ENCODE measurements at places on chromosomes 2 and 18.

DNA sequence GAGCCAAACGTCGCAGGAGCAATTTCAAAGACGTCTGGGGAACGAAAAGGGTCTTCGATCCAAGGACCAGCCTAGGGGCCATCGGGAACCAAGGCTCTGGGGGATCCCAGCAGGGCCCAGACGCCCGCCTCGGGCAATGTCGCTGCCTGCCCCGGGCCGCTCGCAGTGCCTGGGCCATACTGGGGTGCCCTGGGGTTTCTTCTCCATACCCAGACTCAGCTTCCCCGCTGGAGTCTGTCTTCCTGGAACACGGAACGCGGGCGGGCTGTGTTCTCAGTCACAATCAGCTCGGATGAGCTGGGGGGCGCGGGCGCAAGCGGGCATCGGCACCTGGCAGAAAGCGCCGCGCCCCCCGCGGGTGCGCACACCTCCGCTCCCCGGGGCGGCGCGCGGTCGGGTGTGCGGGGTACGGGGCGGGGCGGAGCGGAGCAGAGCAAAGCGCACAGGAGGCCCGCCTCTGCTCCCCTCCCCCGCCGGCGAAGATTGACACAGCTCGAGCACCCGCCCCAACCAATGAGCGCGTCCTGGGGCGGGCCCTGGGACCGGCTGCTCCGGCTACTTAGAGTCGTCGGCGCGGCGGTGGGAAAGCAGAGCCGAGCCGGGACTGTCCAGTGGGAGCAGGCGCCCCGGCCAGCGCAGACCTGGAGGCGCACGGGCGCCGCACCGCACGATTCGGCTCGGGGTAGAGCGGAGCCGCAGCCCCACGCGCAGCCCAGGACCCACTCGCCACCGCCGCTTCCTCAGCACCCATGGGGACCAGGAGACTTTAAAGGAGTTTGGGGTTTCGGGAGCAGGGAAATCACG, at the start of gene LRATD1:
LRATD1 (plus strand) TSS at position 585 of the 804 bp plus-strand sequence. CDS start 1,263 bp downstream, outside the sequence.
- DNase-seq, result no peak

GRCh38 chr2:46032161-46032813, 264.9 kb upstream of the EPAS1 start:
- no peak for DNase-seq

DNA sequence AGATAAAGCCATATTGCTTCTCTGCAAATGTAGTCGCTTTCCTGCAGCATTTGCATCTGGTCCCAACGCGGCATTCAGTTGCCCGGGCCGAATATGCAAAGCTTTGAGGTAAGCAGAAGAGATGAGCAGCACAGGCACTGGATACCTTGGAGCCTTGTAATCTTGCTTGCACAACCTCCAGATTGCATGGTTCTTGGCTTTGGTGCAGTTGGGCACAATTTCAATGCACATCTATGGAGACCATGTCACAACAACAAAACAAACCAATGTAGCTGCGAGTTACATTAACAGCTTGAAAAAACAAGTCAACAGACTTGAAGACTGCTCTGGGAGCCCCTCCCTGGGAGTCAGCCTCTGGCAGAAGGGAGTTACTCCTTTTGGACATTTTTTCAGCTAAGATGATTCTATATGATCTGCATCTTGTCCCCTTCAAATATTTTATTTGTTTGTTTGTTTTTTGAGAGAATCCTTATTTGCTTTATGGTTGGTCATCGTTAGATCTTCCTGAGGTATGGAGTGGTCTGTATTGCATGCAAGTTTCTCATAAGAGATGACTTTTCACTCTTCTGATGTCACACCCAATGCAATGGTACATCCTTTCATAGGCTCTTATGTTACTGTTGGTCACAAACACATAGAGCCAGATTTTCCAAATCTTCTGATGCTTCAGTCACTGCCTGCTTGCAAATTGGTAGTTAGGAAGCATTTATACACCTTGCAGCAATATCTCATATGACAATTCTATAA, 113.5 kb downstream of the EFEMP1 start:
- DNase-seq, result no peak

- no peak for DNase-seq
Measured at GRCh38 chr2:183035298-183035953, 2.8 kb downstream of the NCKAP1 start.

- no peak for DNase-seq
Measured at GRCh38 chr2:11058129-11058528, 97.1 kb upstream of the SLC66A3 start.
